NCI-H510A treated with DMSO at 0.1 percent for 48 hours (cell line): ENCODE measurements at places on chromosomes 1 and 21.

DNA sequence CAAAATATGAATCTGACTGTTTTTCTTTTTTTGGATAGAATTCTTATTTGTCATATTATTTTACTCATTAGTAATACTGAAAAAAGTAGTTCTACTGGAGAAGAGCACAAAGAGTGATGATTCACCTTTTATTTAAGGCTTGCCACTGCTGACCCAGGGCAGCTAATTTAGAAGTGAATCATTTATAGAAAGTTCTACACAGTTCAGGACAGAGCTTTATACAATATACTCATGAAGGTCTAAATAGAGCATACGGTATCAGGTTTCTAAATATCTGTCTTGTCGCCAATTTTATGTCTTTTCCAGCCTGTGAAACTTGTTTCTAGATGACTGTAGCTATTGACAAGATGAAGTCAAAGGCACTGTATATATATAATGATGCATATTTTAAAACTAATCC, 25.0 kb downstream of the GIPC2 start:
- no peak for DNase-seq

- DNase-seq, result no peak
These were observed 248.6 kb downstream of the DNM3 start for GRCh38 chr1:172089768-172090510.

DNA sequence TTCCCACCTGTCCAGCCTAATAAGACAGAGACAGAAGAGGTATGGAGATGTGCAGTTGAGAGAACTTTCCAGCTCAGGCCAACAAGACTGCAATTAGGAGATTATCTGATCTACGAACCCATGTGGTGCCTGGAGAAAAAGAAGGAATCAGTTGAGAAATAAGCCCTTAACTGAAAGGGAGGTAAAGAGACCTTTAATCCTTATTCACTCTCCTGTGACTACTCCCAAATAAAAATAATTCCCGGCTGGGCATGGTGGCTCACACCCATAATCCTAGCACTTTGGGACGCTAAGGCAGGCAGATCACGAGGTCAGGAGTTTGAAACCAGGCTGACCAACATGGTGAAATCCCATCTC, 31.9 kb upstream of the SARS1 start:
- DNase-seq, result no peak

GRCh38 chr21:45876381-45877170, 105.0 kb upstream of the COL6A1 start:
- DNase-seq, result no peak

DNA sequence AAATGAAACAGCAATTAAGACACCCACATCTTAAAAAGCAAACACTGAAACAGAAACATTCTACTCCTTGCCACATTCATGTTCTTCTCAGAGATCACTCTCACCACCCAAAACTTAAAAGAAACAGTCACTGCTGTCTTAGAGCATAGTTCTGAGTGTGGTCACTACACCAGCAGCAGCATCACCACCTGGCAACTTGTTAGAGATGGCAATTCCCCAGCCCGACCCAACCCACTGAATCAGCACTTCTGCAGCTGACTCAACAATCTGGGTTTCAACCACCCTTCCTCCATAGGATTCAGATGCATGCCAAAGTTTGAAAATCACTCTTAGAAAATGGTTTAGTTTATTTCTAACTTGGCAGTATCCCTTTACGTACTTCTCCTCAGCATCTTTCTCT, 126.1 kb downstream of the CDC42BPA start:
- DNase-seq, result peak; percentile 3

DNA sequence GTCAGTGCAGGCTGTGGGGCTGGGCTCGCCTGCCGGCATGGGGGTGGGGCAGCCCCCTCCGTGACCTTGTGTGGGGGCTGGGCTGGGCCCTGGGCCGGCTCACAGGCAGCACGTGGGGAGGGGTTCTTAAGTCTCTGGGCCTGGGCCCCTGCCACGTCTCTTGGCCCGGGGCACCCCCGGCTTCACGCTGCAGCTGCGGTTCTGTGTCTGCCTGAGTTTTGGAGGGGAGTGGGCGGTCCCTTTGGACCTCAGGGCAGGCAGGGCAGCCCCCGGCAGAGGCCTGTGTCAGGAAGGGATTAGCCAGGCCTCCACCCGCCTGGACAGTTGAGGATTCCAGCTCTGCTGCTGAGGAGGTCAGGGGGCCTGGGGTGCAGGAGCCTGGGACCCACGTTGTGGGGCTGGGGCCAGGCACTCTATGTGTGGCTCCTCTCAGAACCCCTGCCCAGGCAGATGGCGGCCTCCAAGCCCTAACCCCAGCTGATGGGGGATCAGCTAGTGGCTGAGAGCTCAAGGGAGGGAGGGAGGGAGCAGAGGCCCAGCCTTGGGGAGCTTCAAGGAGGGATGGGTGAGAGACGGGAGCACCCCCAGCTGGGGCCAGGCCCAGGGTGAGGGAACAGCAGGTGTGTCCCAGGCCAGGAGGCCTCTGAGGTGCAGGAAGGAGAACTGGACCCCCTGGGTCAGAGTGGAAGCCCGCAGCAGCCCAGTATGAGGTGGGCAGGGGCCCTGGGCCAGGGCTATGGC, 1.8 kb upstream of the PLCH2 start:
- DNase-seq, result no peak

- DNase-seq, result peak; percentile 82
These were observed 7.6 kb downstream of the EDN2 start for GRCh38 chr1:41476807-41477361.

DNA sequence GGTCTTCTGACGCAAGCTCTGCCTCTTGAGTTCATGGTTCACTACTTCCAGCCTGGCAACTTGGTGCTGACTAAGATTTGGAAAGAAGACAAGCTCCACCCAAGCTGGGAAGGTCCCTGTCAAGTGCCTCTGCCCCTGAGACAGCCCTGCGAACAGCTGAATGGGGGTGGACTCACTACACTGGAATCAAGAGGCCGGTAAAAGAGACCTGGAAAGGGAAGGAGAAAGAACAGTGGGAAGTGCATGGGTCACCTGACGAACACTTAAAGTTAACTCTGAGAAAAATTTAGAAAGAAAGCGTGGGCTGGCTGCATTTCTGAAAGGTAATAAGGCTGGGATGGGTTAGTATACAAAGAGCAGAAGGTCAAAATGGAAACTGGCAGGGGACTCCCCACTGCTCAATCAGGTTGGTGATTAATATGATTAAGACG, 26.1 kb upstream of the ZNF496 start:
- DNase-seq, result no peak

GRCh38 chr1:185062710-185063370, 17.5 kb downstream of the RNF2 start:
- DNase-seq, result no peak

DNA sequence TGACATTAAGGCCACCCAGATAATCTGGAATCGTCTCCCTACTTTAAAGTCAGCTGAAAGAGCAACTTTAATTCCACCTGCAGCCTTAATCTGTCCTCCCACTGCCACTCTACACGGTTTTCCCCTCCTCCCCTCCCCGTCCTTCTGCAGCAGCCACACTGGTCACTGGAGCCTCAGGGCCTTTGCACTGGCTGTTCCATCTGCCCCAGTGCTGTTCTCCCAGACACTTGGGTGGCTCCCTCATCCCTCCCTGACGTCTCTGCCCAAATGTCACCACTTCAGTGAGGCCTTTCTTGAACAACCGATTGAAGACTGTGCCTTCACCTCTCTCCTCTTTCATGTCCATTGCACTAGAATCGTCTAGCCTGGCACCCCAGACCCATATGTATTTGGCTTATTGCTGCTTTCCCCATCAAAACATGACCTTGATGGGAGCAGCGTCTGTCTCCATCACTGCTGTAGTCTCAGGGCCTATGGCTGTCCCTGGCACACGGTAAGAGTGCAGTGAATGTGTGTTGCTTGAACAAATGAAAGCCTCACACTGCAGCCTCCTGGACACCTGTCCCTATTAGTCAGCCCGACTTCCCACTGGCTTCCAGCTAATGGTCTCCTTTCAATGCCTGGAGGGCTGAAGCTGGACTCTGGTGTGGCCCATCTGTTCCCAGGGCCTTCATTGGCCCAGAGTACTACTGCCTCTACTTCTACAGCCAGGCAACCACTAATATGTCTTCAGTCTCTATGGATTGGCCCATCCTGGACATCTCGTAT, 10.6 kb upstream of the PRDM16 start:
- no peak for DNase-seq

- DNase-seq, result no peak
These were observed 145.0 kb downstream of the DHRS3 start for GRCh38 chr1:12472798-12473551.

DNA sequence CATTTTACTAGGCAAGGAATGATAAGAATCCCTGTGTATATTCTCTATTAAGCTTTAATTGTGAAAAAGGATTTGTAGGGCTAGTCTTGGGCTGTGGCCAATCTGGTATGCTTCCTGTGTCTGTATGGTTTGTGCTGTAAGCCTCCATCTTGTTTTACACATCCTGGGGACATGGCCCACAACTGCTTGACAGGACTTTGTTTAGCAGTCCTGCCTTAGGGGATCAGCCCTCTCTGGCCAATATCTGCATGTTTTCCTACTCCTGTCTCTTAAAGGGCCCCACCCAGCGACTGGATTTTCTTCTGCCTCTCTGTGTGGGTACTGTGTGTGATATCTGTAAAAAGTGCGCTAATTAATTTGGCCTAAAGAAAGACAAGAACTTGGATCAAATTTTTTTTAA, 813.2 kb downstream of the PLA2G4A start:
- DNase-seq, result no peak

DNA sequence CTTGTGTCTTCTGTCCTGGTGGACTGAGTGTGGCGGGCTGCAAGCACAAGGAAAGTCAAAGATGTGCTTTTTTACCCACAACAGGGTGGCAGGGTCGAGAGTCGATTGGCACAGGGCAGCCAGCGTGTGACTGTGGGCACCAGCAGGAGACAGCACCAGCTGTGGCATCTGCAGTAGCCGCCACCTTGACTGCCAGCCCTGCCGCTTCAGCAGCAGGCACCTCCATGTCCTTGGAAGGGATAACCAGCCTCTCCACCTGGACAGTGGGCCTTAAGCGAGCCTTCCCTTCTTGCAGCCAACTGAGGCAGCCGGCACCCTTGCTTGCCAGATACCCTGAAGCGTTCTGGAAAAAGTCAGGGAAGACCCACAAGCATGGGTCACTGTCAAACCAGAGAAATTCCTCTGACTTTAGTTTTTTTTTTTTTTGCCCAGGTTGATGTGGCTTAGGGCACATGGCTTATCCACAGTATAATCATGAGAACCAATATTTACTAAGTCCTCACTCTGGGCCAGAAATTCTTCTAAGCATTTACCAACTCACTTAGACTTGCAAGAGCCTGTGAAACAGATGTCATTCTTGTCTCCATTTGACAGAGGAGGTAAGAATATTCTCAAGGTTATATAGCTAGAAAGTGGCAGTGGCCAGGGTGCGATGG, 30.1 kb upstream of the PTGFRN start:
- DNase-seq, result no peak

DNA sequence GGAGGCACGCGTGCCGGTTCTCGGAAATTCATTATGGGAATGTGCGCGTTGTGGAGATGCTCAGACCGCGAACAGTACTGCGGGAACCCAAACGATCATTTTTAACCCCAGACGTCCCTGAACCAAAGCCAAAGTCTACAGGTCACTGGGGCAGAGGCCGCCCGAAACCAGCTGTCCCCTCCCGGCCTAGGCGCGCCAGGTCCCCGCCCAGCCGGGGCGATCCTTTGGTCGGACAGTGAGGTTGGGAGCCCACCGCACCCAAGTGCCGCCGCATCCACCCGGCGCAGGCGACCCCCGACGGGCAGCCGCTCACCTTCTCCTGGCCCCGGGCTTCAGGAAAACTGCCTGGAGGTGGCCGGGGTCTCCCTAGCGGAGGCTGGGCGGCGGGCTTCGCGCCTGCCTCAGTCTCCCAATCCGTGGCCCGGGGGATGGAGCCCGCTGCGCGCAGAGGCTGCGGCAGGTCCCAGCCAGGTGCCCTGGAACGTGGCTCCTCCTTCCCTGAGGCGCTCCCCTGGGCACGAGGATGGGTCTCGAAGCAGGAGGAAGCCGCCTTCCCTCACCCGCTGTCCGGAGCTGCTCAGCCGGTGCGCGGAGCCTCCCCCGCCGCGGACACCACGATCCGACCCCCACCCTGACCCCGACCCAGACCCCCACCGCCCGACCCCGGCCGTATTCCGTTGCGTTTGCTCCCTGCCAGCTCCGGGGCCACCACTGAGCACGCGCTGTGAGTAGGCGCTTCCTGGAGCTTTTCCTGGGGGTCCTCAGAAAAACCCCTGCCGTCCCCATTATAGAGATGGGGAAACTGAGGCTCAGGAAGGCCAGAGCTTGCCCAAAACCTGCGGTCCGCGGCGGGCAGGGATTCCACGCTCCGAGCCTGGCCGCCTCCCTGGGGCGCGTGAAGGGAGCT, 8.1 kb upstream of the SLX9 start:
- no peak for DNase-seq

- peak; percentile 42 for DNase-seq
These were observed 1.0 kb upstream of the ATP2B4 start for GRCh38 chr1:203625628-203626019.

- DNase-seq, result no peak
These were observed 52.2 kb downstream of the GREM2 start for GRCh38 chr1:240559781-240560180.

- no peak for DNase-seq
These were observed 13.5 kb upstream of the COL16A1 start for GRCh38 chr1:31717341-31717740.

GRCh38 chr1:110674337-110675059, at the start of gene KCNA3:
Gene KCNA3, minus strand, starts transcription at chr1:110674940. Its CDS starts 131 bp downstream, at chr1:110674809.
- peak; percentile 25 for DNase-seq

DNA sequence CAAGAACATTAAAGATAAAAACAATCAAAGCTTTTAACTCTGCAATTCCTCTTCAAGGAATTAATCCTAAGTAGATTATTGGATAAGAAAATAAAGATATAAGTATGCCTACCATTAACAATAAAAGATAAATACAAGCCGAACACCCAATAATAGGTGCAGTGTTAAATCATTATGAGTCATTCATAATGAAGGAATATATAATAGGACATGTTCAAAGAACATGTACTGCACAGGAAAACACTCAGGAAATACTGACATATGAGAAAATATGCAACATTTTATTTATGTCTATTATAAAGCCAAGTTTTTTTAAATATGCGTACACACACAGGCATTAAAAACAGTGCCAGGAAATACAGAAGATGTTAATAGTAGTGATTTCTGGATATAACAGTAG, 11.1 kb upstream of the EXO1 start:
- DNase-seq, result no peak

- peak; percentile 100 for DNase-seq
These were observed 62.0 kb upstream of the MACF1 start for GRCh38 chr1:39142401-39143060.

DNA sequence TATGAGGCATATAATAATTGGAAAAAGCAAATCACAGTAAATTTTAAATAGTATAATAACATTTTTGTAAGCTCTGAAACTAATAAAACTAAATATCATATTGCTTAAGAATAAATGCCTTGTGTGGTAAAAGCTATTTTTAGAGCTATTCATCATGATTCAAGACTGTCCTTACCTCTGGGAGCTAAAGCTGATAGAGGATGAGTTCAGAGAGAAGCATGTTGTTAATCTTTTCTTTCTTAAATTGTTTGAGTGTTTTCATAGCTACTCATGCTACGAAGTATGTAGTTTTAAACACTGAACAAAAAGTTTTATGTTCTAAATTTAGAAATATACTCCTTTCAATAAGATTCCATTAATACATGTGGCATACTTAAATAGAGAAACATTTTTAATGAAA, 30.5 kb downstream of the IFI16 start:
- no peak for DNase-seq

GRCh38 chr1:36096500-36097432, 8.1 kb downstream of the ADPRS start:
- peak; percentile 86 for DNase-seq

- no peak for DNase-seq
These were observed 49.6 kb downstream of the MAP10 start for GRCh38 chr1:232854798-232855159.

GRCh38 chr1:26278724-26279455, 996 bp upstream of the SH3BGRL3 start:
- no peak for DNase-seq
